ENCODE measurements at places on chromosomes 6 and 20.

GRCh38 chr6:166930354-166930891 is 25.9 kb downstream of the RNASET2 start:
- no peak for DNase-seq

GRCh38 chr6:99512033-99512432 is 3.2 kb downstream of the USP45 start:
- no peak for DNase-seq

- DNase-seq: no peak
These were observed 226.2 kb upstream of the MARCKS start for GRCh38 chr6:113630738-113631535.

- DNase-seq: no peak
These were observed 66.3 kb downstream of the ATXN1 start for GRCh38 chr6:16694781-16695578.

- DNase-seq: no peak
These were observed 328.5 kb downstream of the SOX4 start for GRCh38 chr6:21922086-21922485.

DNA sequence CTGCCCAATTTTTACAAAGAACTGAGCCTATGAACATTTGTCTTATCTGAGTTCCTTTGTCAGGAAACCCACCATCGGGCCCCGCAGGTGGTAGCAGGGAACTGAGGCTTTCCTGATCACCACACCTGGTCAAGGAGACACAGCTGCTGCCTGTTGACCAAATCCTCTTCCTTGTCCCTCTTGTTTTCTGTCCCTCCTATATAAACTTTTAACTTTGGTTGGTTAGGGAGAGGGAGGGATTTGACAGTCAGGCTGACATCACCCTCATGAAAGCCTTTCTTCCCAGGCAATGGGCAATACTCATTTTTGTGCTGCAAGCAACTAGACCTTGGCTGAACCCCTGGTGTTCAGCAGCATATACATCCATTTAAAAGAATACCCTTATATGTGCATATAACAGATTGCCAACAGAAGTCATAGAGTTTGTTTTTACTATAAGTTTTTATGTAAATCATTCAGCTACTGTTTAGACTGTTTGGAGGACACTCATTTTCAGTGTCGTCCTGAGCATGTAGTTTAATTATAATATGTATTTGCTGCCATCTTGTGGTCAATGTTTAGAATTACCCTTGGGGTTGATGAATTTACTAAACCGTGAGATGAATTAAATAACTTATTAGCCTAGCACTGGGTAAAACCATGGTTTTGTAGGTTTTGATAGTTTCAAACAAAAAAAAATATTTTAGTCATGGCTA is 17.0 kb downstream of the CRISP1 start:
- peak; percentile 33 for DNase-seq

- DNase-seq: no peak
These were observed 11.4 kb upstream of the SOX12 start for GRCh38 chr20:313948-314347.

DNA sequence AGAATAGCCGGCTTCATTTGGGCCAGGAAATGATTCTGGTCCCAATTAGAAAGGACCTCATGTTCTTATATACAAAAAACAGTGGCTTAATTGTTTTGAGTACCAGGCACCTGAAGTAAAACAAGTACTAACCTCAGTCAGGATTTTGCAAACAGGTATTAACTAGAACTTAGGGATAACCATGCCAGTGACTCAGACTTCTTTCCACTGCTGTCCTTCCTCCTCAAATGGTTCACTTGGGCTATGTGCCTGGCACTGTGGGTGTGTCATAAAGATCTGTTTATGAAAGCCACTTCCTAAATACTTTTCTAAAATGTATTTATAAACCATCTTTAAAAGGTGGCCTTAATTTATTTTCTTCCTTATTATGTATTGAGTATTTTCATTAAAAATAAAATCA is 10.7 kb downstream of the CLDN20 start:
- DNase-seq: no peak

DNA sequence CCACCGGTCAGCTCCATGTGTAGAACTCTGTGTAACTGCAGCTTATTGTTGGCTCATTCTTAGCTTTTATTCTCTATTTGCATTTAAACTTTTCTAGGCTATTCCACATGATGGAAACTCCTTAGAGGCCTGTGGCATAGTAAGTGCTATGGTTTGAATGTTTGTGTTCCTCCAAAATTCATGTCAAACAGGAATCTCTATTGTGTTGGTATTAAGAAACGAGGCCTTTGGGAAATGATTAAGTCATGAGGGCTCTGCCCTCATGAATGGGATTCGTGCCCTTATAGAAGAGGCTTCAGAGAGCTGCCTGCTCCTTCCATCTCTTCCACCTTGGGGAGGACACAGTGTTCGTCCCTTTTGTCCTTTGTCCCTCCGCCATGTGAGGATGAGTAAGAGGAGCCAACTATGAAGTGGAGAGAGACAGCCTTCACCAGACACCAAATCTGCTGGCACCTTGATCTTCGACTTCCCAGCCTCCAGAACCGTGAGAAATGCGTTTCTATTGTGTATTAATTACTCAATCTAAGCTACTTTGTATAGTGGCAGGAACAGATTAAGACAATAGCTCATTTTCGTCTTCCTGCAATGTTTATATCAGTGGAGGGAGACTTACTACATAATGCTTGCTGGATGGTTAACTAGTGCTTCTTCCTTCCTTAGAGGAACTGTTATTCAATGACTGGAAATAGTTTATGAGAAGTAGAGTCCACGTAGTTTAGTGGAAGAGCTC is 361.1 kb downstream of the FARS2 start:
- DNase-seq: no peak

GRCh38 chr6:4355241-4355640 is 219.9 kb upstream of the ECI2 start:
- no peak for DNase-seq

DNA sequence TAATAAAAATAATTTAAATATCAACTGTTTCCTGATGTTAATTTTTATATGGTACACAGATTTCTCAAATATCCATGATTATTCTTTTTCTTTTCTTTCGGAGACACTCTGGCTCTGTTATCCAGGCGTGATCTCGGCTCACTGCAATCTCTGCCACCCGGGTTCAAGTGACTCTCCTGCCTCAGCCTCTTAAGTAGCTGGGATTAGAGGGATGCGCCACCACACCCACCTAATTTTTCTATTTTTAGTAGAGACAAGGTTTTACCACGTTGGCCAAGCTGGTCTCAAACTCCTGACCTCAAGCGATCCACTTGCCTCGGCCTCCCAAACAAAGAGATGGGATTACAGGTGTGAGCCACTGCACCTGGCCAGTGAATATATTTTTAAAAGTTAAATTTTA is 20.5 kb downstream of the ROMO1 start:
- no peak for DNase-seq

DNA sequence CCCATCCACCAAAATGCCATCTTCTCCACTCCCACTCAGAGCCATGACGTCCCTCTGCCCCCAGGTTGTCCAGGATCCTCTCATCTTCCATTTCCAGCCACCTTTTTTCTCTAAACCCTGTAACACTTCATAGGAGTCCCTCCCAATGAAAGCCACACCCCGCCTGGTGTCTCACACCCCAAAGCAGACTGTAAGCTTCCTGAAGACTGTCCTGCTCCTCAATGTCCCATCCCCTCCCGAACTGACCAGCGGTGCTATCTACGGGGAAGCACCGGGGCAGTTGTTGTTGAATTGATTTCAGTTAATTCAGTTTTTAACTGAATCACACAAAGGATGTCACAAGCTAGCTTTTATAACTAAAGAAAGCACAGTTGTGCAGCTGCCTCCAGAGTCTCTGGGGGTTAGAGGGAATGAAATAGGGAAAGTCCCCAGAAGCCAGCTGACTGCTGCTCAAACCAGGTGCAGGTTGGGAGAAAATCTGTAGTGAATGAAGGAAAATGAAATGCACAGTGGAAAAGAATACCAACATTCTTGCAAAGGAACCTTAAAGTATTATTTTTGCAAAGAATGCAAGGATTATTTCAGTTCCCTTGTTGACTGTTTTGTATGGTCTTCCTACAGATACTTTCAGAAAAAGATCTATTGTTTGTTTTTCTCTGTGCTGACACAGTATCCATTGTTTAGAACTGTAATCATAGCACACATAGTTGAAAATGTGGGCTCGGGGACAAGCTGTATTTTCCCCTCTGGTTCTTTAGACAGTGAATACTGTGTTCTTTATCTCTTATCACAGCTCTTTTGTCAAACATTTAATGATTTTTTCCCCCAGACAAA is 222.6 kb upstream of the QKI start:
- no peak for DNase-seq

DNA sequence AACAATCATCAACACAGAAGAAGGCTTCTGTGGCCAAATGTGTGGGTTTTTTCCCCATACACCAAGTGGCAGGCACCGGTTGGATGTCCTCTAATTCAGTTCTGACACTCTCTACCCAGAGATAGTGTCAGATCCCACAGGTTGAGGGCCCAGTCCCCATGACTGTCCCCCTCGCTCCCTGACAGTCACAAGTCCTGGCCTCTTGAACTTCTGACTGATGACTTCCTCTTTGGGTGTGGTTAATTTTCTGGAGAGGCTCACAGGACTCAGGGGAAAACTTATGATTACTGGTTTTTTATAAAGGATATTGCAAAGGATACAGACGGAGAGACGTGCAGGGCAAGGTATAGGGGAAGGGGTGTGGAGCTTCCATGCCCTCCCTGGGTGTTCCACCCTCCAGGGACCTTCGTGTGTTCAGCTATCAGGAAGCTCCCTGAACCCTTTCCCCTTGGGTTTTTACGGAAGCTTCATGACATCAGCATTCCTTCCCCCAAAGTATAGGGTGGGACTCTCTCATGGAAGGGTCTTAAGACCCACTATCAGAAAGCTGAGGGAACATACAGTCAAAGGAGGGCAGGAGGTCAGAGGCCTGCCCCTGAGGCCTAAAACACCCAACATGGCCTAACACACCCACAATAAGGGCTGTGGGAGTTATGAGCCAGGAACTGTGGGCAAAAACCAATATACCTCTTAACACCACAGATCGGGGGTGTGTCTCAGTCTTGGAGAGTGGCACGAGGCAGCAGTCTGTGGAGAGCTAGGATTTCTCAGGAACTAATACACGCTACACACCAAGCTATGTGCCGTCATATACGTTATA is 33.3 kb downstream of the FARS2 start:
- no peak for DNase-seq

DNA sequence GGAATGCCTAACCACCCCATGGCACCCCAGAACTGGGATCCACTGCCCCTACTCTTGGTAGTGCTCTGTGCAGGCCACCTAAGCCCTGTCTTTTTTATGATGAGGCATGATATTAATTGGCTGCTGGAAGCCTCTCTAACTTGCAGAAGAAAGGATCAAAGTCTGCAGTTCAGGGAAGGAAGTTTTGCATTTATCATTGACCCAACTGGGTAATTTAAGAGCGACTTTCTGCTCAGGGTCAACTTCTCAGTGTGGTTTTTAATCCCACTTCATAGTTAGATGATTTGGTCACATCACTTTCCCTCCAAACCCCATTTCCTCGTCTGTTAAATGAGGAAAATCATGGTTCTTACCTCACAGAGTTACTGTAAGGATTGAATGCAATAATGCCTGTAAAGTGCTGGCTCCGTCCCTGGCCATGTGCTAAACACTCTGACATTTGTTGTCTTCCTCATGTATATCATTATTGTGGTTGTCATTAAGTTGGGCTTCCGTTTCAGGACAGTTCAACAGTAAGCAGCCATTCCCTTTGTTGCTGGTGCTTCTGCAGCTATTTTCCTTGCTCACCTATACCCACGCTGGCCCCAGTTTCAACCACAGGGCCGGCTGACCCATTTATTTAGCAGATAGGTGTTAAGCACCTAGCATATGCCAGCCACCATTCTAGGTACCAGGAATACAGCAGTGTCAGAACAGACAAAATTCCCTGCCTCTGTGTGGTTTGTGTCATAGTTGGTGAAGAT is 14.2 kb downstream of the E2F3 start:
- DNase-seq: no peak

DNA sequence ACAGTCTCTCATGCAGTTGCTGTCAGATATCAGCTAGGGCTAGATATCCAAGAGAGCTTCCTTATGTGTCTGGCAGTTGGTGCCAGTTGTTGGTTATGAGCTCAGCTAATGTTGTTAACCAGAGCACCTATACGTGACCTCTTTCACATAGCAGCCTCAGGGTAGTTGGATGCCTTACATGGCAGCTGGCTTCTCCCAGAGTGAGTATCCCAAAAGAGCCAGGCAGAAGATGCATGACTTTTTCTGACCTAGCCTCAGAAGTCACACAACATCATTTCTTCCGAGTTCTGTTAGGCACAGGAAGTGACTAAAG is 175.7 kb downstream of the VEGFA start:
- no peak for DNase-seq

DNA sequence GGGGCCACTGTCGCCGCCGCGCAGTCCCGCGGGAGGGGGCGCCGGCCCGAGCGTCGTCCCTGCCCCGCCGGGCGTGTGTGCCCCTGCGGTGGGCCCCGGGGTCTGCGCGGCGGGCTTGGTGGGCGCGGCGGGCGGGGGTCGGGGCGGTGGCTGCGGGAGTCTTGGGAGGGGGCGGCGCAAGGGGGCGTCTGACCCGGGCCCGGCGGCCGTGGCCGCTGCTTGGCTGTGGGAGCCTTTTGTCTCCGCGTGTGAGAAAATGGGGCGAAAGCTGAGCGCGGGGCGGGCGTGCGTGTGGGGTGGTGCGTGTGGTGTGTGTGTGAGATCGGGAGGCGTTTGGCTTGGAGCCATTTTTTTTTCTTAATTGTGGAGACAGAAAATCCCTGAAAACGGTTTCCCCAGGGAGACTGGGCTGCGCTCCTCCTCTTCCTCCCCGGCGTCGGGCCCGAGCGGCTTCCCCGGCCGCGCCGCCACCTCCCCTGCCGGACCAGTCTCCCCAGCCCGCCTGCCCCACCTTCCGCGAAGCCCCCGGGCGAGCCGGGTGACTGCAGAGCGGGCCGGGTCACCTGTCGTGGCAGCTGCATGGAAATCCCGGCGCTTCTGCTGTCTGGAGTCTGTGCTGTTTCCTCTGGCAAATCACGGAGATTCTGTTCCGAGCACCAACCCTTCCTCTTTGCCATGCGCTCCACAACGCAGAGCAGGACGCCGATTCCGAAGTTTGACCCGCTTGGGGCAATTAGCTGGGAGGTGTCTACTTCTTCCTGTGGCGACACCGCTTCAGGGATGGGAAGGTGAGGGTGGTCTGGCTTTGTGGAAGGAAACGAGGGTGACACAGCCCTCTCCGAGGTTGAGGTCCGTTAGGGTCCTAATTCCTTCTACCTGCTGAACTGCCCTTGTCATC is 64.4 kb downstream of the GTF2H5 start:
- DNase-seq: peak; percentile 59

- DNase-seq: no peak
These were observed 772.0 kb upstream of the NRSN1 start for GRCh38 chr6:23354004-23354403.

DNA sequence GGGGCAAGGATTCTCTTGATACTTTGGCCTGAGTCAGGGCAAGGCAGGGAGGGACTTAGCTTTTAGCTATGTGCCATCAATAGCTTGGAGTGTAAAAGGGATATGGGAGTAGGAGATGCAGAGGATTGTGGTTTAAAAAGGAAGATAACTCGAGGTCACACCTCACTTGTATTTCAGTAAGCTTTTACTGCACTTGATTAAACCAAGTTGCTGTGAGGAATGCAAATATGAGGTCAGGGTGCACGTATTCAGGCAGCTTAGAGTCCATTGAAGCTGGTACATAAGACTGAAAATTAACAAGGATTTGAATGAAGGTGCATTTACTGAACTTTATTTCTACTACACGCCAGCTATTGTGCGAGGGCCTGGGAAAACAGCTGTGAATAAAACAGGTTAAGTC is 32.1 kb downstream of the DSTN start:
- no peak for DNase-seq
